Fibroblast of villous mesenchyme (primary cell): ENCODE measurements at places on chromosomes 3 and 15. TPM values are rescaled to one million over a fixed set of nuclear protein-coding genes. Genes with fewer than 3 reads are reported as not detected.

The RLBP1 gene
- not detected in 2 replicates for total RNA-seq

The SPG21 gene
- 110 and 130 TPM in 2 replicates for total RNA-seq

The OXSR1 gene
- total RNA-seq, result 42.2 and 68.2 TPM in 2 replicates

The ANKRD63 gene
- total RNA-seq, result not detected in 2 replicates

The CCDC80 gene
- total RNA-seq, result 158 and 180 TPM in 2 replicates

The FETUB gene
- not detected in 2 replicates for total RNA-seq

The NSUN3 gene
- 13.4 and 15.5 TPM in 2 replicates for total RNA-seq

The RNU5B-1 gene
- not detected in 2 replicates for total RNA-seq

The LEKR1 gene
- total RNA-seq, result 0.86 and 0.97 TPM in 2 replicates

The IL5RA gene
- total RNA-seq, result not detected in 2 replicates

The CHL1 gene
- not detected in 2 replicates for total RNA-seq

The TAGLN3 gene
- total RNA-seq, result under 0.01 TPM in 1 of 2 replicates, not detected in the other

The OR5H15 gene
- total RNA-seq, result not detected in 2 replicates

The DAZL gene
- total RNA-seq, result not detected in 2 replicates

The PAQR9 gene
- not detected in 2 replicates for total RNA-seq

The TTLL13 gene
- total RNA-seq, result under 0.01 and 0.32 TPM in 2 replicates

The CAPN3 gene
- total RNA-seq, result 0.64 and 2.6 TPM in 2 replicates

The FANCD2 gene
- total RNA-seq, result 15.5 and 23.3 TPM in 2 replicates

The SH3GL3 gene
- total RNA-seq, result under 0.01 TPM in 1 of 2 replicates, not detected in the other

The WDR72 gene
- total RNA-seq, result not detected in 2 replicates

The PLSCR5 gene
- not detected in 2 replicates for total RNA-seq

The TLR9 gene
- not detected in 2 replicates for total RNA-seq

The ATP8B4 gene
- total RNA-seq, result 4.2 and 90.2 TPM in 2 replicates

The ACSBG1 gene
- under 0.01 TPM in 1 of 2 replicates, not detected in the other for total RNA-seq

The GOLGA6L4 gene
- total RNA-seq, result 1.3 TPM in 2 replicates

The CHRNA5 gene
- 0.64 and 2.2 TPM in 2 replicates for total RNA-seq
